ENCODE measurements at places on chromosomes 11 and 22.

DNA sequence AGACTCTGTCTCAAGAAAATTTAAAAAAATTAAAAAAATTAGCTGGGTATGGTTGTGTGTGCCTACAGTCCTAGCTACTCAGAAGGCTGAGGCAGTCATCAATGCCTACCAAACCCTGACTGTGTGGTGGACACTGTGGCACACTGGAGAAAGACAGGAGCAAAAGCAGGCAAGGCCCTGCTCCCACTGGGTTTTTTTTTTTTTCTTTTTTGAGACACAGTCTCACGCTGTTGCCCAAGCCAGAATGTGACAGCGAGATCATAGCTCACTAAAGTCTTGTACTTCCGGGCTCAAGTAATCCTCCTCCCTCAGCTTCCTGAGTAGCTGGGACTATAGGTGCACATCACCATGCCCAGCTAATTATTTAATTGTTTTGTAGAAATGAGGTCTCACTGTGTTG is 4.6 kb downstream of the NEFH start:
- no peak for DNase-seq

- no peak for DNase-seq
Observed at GRCh38 chr11:2661173-2662023, 38.4 kb downstream of the KCNQ1OT1 start.

DNA sequence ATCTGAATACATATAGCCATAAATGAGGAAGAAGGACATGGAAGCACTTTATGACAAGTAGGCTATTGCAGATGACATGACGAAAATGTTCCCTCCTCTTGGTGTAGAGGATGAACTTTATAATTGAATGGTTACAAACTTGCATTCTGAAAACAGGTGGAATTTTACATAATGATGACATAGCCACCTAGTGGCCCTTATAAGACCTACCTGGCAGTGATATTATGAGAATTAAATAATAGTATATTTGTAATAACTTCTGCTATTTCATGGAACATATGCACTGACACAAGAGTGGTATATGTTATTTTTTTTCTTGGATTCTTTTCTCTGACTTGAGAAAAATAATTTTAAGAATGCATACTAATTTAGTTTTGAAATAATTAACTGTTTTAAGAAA is 22.9 kb downstream of the TRIM22 start:
- no peak for DNase-seq

DNA sequence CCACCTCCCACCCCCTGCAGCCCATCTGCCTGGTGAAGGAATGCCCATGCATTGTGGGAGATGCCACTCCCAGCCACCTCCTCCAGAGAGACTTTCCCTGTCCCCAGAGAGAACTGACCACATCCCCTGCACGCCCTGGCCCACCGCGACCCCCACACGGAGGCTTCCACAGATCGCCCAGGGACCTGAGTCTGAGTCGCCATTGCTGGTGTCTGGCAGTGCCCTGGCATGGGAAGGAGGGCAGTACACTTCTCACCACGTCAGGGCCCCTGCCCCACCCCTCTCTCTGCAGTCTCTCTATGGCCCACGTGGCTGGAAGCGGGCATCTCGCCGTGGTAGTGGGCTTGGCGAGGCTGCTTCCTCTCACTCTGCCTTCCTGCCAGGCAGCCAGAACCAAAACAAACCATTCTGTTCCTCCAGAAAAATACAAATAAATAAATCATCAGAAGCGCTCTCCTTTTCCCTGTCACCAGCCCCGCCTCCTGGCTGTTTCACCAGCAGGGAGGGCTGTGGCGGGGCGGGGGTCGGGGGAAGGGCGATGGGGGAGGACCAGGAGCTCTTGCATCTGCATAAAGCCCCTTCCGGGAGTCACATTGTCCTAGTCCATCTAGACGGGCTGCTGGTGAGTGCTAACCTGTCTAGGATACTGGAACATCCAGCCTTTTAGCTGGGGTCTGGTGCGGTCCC is 20.9 kb downstream of the SHISAL1 start:
- DNase-seq = no peak

DNA sequence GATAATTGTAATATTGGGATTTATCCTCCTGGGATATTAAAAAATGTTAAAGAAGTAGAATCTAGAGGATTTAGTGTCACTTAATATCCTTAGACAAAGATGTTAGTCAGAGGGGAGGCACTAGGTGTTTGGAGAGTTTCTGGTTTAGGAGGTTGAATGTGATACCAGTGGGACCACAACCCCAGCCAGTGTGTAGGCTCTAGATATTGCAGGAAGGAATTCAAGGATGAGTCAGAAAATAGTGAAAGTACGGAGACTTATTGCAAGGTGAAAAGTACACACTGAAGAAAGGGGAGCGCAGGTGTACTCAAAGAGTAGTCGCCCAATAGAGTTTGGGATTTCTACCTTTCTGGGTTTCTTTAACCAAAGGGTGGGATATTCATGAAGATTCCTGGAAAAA is 5.7 kb upstream of the TMEM41B start:
- no peak for DNase-seq

- no peak for DNase-seq
Observed at GRCh38 chr11:129018991-129019390, 76.3 kb upstream of the TP53AIP1 start.

DNA sequence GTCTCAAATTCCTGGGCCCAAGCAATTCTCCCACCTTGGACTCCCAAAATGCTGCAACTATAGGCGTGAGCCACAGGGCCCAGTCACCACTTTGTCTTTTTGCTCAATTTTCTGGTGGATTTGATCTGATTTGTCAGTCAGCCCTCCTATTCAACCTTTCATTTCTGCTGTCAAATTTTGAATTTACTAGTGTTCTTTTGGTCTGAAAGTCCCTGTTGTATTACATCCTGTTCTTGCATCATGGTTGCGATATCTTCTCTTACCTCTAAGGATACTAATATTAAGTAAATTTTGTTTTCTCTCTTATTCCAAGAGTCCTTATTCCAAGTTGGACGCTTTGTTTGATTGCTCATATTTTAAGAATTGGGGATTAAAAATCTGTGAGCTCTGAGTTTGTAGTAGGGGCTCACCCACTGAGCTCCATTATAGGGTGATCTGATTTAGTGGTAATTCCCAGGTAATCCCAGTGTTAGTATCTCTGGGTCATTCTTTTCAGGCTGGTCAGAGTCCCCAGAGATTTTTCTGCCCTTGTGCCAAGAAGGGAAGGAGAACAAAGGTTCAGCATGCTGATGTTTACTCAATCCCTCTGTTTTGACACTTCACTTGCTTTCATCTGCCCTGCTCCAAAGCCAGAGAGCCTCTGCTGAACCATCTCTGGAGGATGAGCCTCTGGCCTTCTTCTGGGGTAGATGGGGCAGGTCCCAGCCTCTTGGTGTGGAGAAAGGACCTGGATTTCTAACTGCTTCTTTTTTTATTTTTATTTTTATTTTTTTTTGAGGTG is 10.0 kb downstream of the UPB1 start:
- no peak for DNase-seq
